Stimulated activated CD4-positive, alpha-beta T cell treated with anti-CD3 and anti-CD28 coated beads, Interleukin-2, amount 100 ng/mL, for 24 hours (primary cell): ENCODE measurements at places on chromosomes 1 and 21.
A peak's percentile ranks its signal among the peaks of the same experiment; 100 is the strongest.

DNA sequence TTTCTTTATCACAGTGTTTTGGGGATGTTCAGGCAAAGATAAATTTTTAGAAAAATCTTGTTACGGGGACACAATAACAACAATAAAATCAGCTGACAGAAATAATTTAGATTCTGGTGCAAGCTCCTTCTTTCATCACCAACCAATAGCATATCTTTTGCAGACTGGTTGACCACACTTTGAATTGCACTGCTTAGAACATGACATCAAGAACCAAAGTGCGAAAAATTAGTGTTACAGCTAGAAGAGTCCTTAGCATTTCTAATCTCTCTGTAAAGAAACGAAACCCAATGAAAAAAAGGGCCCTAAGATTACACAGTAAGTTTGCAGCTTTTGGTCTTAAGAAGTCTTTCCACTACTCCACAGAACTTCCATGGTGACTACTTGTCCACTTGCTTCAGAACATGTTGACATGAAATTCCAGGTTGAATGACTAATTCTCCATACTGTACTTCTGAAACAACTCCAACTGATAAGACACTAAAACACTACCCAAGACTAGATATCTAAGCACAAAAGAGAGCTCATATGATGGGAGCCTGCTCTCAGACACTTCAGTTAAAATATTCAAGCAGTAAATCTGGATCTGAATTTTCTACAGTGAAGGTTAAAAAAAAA lies 31.3 kb downstream of the XKR8 start:
- no peak for DNase-seq

DNA sequence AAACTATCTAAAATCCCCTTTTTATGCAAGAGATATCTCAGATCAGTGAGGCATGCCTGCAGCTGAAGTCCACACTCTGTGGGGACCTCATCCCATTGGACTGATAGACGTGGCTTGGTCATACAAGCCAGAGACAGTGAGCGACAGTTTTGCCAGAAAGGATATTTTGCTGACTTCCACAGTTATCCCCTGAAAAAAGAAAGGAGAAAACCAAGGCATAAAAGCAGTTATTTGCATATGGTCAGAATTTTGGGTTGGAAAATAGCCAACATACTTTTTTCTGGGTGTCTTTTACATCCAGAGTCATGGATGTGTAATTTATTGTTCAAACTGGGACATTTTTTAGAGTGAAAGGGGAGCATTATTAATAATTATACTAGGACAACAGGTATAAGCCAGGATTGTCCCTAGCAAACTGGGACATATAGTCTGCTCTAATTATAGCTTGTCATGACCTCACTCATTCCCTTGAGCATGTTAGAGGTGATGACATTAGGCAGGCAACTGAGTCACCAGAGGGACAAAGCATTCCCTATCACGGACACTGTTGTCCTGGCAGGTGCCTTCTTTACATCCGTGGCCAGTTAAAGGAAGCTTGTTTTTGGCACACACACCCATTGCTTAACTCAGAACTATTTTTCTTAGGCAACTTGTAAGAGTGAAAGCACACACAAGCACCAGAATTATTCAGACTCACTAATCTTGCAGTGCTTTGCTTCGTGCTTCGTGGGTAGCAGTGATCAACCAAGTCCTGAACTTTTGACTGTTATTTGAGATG lies 65.5 kb downstream of the PRRX1 start:
- no peak for DNase-seq

- no peak for DNase-seq
These were observed 5.2 kb downstream of the LRRC7 start for GRCh38 chr1:69572921-69573320.

- peak; percentile 41 for DNase-seq
These were observed 37.1 kb upstream of the CTTNBP2NL start for GRCh38 chr1:112358798-112359408.

GRCh38 chr1:229225331-229225782 lies 45.6 kb upstream of the RAB4A start:
- DNase-seq, result no peak

GRCh38 chr1:10042746-10043145 lies 10.0 kb downstream of the UBE4B start:
- DNase-seq, result no peak

DNA sequence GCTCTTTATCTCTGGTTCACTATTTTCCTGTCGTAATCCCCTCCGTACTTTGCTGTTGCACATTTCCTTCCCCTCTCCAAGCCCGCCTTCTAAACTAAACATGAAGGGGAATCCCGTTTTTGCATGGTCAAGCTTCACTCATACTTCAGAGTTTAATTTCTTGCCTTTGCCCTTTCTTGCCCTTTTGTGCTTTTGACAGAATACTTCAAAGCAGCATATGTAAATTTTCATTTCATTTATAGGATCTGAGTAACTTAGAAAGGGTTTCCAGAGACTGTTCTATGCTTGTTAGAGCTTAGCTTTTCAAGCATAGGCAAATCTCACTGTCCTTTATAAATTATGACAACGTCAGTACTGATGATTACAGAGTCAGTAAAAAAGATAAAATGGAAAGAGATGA lies 27.7 kb downstream of the SPATA45 start:
- DNase-seq, result no peak

- peak; percentile 78 for DNase-seq
These were observed 39.6 kb upstream of the LBR start for GRCh38 chr1:225467193-225468020.

DNA sequence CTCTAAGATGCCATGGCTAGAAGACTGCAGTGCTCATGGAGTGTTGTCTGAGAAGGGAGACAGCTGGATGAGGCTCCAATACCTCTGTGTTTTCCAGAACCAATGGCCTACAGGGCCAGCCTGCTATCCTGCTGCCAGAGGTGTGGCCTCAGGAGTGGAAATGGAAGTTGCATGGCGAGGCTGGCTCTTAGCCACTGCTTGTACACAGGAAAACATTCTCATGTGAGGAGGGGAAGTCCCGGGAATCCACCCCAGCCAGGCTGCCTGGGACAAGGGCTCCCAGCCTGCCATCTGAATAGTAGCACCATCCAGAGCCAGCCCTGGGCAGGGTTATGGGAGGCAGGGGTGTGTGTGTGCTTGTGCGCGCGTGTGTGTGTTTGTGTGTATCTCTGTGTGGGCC lies 56.5 kb downstream of the SDC3 start:
- no peak for DNase-seq

DNA sequence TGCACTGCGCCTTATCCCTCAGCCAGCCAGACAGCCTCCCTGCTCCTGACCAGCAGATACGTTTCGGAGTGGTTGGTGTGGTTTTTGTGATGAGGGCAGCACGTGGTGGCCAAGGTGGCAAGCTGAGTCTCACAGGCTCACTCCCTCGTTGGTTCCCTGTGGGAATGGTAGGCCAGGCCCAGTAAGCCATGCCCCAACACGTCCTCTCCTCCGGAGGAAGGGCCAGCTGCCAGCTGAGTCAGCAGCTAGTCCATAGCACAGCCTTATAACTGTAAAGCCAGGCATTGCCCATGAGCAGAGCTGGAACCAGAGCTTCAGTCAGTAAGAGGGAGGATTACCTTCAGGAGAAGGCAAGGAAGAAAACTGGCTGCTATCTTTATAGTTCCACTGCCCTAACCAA lies 29.5 kb downstream of the SZRD1 start:
- no peak for DNase-seq

DNA sequence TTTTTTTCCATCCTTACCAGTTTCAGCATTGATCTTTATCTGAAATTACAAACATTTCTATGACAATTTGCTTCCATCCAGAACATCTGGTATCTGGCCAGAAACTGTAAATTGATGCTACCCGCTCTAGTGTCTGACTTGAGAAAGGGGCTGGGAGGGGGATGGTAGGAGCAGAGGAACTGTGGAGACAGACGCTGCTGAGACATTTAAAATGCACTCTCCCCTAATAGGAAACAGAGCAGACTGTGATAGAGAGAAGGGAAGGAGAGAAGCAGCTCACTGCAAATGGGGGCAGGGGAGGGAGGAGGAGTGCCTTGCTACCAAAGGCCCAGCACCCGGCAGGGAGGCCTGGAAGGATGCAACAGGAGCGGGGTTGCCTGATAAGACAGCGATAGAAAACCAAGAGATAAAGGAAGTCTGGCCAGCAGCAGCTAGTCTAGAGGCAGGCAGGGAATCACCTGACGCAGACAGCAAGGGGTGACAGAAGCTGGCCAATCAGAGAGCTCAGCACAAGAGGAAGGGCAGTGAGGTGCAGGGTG lies 195.5 kb upstream of the NFIA start:
- no peak for DNase-seq

GRCh38 chr1:184163674-184164465 lies 112.3 kb downstream of the TSEN15 start:
- no peak for DNase-seq

GRCh38 chr1:227429447-227430359 lies 111.4 kb upstream of the CDC42BPA start:
- no peak for DNase-seq

GRCh38 chr1:118564961-118565703 lies 380.1 kb upstream of the SPAG17 start:
- DNase-seq, result no peak

GRCh38 chr1:99119188-99119587 lies 114.5 kb upstream of the PLPPR5 start:
- no peak for DNase-seq

DNA sequence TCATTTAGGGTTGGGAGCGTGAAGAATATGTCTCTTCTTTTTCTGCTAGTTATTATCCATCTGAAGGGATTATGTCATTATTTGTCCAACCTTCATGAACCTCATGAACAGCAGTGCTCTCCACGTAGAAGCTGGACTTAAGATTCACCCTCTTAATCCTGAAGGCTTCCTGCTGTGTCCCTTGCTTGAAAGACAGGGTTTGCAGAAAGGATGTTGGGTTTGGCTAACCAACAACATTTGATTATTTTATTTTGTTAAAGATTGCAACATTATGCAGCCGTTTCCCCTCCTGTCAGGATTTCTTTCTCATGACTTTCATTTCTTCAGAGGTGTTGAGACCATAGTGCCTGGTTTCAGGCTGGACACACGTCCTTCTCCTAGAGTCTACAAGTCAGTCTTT lies 75.2 kb downstream of the NGF start:
- DNase-seq, result no peak

GRCh38 chr1:161678500-161678899 lies 15.6 kb downstream of the FCGR2B start:
- no peak for DNase-seq

- no peak for DNase-seq
These were observed 9.7 kb downstream of the SMYD3 start for GRCh38 chr1:246497331-246497915.

- DNase-seq, result no peak
These were observed at the start of gene SGIP1 for GRCh38 chr1:66533804-66534740. Gene SGIP1 (plus strand): TSS chr1:66534153. CDS start chr1:66534359, 206 bp downstream.

- DNase-seq, result no peak
These were observed 39.5 kb downstream of the EPHB2 start for GRCh38 chr1:22749919-22750684.

GRCh38 chr1:227774051-227774731 lies 39.0 kb downstream of the SNAP47 start:
- DNase-seq, result no peak

- DNase-seq, result no peak
These were observed 26.4 kb upstream of the LAMC1 start for GRCh38 chr1:182996816-182997215.

DNA sequence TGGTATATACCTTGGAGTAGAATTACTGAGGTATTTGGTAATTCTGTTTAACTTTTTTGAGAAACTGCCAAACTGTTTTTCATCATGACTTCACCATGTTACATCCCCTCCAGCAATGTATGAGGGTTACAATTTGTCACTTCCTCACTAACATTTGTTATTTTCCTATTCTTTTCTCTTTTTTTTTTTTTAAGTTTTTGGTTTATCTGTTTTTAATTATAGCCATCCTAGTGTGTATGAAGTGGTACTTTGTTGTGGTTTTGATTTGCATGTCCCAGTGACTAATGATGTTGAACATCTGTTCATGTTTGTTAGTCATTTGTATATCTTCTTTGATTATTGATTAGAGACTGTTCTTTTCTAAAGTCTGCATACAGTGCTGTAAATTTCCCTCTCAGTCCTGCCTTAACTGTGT lies 147.3 kb downstream of the HS2ST1 start:
- DNase-seq, result no peak

DNA sequence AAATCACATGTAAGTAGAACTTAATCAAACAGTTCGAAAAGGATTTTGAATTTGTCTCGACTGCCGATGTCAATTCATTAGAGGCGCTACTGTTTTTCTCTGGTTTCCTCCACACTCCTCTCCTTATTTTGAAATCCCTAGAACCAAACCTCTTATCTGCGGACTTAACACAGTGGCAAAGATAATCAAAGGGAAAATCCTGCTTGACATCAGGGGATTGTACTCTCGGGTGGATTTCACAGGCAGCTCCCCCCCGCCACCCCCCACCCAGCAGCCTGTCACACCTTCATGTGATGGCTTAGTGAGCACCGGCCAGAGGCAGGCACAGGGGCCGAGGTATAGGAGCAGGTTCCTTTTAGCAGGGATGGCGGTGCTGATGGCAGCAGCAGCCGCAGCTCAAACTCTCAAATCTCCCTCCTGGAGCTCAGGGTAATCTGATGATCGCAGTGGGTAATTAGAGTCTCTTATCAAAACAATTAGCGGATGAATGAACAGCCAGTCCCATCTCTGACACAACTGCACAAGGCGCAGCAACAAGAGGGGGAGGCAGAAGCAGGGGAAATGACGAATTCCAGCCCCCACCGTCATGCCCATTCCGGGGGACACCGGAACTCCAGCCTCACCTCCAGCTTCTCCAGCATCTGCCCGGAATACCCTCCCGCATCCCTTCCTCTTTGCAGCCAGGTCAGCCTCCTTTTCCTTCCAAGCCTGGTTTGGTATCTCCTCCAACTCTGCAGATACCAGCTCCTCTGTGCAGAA lies 80.3 kb downstream of the SSBP3 start:
- DNase-seq, result no peak

- no peak for DNase-seq
These were observed 150.8 kb upstream of the FGGY start for GRCh38 chr1:59146056-59146455.

DNA sequence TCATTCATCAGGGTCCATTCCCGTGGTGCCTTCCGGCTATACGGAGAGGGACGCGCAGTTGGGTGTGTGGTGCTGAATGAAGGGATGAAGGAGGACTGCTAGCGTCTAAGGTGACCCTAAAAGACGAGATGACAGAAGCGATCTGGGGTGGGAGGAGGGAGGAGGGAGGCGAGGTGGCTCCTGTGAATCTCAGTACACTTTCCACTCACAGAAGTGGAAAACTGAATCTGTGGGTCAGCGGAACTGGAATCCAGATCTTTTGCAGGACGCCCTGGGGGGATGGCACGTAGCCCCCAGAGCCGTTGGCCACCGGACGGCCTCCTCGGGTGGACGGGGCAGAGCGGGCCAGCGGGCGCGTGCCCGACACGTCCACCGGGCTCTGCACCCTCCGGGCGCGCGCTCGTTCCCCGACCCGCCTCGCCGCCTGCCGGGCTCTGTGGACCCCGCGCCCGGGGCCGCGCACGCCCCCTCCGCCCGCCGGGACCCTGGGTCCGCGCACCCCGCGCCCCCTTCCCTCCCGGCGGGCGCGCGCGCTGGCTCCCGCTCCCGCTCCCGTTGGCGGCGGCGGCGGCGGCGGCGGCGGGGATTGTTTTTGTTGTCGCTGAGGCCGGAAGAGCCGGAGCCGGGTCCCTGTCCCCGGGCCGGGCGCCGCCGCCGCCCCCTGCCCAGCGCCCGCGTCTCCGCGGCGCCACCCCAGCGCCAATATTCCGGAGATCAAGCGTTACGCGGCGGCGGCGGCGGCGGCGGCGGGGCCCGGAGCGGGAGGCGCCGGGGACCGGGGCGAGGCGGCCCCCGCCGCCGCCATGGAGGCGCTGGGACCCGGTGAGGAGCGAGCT lies at the start of gene AGO4:
Gene AGO4, plus strand, starts transcription at position 403 of the 836 bp plus-strand sequence. Its CDS starts 401 bp downstream, at position 804.
- DNase-seq, result peak; percentile 49

GRCh38 chr1:26181586-26182382 lies 4.5 kb downstream of the CNKSR1 start:
- no peak for DNase-seq

GRCh38 chr1:1085171-1085841 lies 11.2 kb upstream of the RNF223 start:
- no peak for DNase-seq
